Activated CD4-positive, alpha-beta T cell treated with anti-CD3 and anti-CD28 coated beads, Interleukin-2, amount 50 U/mL, for 48 hours (primary cell): ENCODE measurements at places on chromosomes 7 and 10.
A peak's percentile ranks its signal among the peaks of the same experiment; 100 is the strongest.

GRCh38 chr7:20535541-20535940, 79.9 kb upstream of the ABCB5 start:
- DNase-seq, result no peak

- DNase-seq, result no peak
These were observed 46.8 kb downstream of the PTTG1IP2 start for GRCh38 chr7:90516257-90516656.

DNA sequence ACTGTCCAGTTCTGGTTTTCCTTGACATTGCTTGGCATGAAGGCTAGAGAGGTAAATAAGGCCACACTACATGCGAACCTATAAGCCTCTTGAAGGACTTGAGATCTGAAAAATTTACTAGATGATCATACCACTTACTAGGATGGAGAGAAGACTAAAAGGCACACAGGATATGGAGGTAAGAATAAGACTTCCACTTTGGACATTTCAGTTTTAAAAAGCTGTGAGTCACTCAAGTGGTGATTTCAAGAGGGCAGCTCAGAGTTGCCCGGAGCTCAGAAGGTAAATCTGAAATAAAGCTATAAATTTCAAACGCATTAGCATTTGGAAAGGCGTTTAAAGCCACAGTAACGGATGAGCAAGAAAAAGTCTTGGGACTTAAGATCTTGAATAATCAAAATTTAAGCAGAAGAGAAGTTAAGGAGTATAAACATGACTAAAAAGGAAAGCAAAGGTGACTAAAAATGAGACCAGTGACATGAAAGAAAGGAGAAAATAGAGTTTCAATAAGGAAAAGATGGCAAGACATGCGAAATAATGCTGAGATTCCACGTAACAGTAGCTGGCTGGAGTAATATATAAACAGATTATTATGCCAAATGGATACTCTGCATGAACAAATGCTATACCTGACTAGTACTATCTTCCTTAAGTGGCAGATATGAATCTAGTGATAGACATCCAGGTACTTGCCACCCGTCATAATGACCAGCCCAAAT, 68.3 kb downstream of the SNX13 start:
- no peak for DNase-seq

GRCh38 chr10:127945948-127946711, 39.2 kb downstream of the PTPRE start:
- no peak for DNase-seq

- no peak for DNase-seq
These were observed 125.7 kb upstream of the CDK1 start for GRCh38 chr10:60652628-60653027.

DNA sequence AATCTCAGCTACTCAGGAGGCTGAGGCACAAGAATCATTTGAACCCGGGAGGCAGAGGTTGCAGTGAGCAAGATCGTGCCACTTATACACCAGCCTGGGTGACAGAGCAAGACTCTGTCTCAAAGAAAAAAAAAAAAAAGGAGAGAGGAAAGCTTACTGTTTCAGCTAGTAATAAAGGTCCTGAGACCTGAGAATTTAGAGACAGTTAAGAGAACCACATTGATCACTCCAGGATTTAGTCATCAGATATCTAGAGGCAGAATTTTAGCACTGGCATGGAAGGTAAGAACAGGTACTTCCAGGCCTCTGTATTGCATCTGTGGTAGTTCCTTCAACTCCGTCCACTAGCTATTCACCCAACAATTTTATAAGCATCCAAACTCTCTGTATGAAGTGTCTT, 7.8 kb downstream of the COG5 start:
- DNase-seq, result no peak

DNA sequence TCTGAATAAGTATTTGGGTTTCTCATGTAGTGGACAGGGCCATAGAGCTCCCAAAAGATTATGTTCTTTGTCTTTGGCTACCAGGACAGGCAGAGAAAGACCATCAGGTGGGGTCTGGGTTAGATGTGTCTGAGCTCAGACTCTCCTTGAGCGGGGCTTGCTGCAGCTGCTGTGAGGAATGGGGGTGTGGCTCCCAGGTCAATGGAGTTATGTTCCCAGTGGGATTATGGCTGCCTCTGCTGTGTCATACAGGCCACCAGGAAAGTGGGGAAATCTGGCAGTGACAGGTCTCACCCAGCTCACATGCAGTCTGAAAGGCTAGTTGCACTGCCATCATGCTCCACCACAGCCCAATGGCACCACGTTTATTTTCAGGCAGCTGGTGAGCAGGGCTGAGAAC, 97.0 kb upstream of the FERD3L start:
- DNase-seq, result no peak

- no peak for DNase-seq
These were observed 51.1 kb downstream of the ELFN1 start for GRCh38 chr7:1721047-1721690.

DNA sequence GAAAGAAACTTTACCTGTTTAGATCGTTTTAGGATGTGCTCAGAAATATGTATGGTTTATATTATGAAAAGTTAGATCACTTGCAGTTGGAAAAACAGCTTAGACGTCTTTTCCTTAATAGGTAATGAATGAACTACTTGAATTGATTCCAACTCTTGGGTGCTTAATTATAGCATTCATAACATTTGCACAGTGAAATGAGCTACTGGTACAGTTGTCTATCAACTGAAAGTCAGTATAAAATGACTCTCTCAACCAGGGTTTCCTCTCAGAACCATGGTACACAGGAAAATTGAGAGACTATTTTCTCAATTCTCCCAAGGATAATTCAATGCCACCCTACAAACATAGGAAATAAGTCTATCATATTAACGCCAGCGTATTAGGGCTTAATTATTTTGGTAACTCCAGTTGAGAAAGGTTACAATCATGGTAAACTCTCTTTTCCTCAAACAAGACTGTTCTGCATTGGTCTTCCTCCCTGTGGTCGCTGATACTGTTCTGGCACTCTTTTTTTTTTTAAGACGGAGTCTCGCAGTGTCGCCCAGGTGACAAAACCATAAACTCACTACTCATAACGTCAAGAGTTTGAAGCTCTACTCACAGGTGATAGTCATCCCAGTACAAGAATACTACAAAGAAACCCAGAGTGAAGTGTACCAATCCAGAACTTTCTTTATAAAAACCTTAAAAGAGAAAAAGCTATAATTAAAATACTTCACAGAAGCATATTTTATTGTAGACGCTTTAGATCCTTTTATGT, 2.0 kb downstream of the ANLN start:
- DNase-seq, result no peak

GRCh38 chr7:39299695-39300094, 266.5 kb upstream of the YAE1 start:
- DNase-seq, result no peak

DNA sequence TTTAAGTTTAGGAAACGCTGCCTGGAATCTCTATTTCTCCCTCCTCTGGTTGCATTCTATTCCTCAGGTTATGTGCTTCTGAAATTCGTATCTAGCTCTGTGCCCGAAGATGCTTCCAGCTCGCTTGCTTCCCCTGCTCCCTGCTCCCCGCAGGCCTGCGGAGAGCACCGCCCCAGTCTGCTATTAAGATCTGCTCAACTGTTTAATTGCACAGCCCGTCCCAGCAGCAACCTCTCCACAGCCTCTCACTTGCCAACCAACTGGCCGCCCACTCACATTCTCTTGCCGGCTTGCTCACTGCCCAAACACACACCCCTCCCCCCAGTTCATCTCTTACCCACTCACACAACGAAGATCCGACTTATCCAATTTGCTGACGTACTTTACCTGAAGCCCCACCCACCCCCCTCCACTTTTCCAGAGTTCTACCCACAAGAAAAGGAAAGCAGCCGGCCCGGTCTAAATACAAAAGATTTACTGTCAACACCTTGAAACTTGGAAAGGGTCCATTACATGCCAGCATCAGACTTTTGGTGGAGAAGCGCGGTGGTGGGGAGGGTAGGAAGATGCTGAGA, 167.3 kb upstream of the KLF14 start:
- no peak for DNase-seq

DNA sequence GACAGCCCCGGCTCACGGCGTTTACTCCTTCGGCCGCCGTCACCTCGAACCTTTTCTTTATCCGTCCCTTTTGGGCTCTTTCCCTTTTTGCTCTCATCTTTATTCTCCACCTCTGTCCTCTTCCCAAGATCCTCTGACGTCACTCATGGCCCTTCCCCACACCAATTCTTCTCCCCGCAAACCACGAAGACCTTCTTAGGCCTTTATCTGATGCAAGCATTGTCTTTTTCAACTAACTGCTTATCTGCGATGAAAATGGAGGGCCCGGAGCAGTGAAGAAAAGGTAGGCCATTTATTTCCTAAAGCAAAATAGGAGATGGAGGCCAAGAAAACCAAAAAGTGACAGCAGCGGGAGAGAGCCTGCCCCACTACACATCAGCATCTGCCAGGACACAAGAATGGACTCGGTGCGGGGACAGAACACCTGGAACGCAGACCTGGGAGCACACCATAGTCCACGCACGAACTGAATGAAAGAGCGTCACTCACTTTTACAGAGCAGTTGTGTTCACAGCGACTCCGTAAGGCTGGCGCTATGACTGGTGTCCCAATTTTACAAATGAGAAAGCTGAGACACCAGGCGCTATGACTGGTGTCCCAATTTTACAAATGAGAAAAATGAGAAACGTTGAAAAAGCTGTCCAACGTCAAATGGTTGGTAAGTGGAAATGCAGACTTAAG, 45.3 kb downstream of the ZNF777 start:
- DNase-seq, result no peak

- DNase-seq, result peak; percentile 50
These were observed 11.0 kb upstream of the TRIM8 start for GRCh38 chr10:102633287-102633686.

DNA sequence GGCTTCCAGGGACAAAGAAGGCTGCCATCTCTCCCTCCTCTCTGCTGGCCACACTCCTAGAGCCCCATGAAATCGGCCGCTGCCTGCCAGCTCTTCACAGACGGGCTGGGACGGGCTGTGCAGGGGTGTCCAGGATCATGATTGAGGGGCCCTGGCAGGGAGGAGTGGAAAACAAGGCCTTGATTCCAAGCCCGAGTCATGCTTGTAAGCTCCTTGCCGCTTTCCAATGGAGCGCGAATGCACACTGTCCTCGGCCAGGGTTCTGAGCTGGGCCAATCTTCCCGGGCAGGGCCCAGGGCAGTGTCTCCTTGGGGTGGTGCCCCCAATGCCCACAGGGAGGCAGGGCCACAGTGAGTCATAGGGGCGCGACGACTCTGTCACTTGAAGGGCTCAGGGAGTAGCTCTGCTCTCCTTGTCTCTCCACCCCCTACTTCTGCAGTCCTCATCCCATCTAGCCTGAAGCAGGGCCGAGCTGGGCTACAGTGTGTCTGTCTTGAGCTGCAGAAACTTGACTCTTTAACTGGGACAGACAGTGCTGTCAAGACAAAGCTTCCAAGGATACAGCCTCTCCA, 186.2 kb upstream of the SVIL start:
- no peak for DNase-seq

GRCh38 chr7:81956520-81956919, 186.7 kb upstream of the HGF start:
- DNase-seq, result no peak

GRCh38 chr7:50664937-50665336, 99.7 kb upstream of the DDC start:
- no peak for DNase-seq

GRCh38 chr10:30527623-30528428, 93.8 kb downstream of the MAP3K8 start:
- no peak for DNase-seq

DNA sequence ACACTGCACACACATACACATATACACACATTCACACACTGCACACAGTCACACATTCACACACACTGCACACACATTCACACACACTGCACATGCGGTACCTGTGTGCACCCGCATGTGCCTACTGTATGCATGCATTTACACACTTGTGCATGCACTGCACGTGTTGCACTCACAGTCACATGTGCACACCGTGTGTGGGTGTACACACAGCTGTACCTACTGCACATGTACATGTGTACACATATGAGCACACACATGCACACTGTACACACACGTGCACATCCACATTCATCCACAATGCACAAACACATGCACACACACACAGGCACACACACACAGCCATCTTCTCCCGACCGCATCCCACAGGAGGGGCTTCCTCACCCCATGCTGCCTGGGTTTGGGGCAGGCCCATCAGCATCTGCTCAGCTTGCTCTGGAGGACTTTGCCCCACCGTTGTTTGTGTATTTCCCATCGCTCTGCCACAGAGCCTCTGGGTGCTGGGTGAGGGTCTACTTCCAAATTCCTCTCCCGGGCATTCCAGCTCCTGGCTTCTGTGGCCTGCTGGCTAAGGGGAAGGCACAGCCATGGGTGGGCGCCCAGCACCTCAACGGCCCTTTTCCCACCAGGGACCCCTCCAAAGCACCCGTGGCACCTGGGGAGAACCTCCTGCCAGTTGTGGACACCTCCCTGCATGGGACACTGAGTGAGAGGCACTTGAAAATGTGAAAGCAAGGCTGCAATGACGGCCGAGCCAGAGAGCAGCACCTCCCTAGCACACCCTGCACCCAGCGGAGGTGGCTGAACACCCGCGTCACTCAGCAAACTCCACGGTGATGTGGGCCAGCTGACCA, 324.3 kb downstream of the PTPRN2 start:
- no peak for DNase-seq

DNA sequence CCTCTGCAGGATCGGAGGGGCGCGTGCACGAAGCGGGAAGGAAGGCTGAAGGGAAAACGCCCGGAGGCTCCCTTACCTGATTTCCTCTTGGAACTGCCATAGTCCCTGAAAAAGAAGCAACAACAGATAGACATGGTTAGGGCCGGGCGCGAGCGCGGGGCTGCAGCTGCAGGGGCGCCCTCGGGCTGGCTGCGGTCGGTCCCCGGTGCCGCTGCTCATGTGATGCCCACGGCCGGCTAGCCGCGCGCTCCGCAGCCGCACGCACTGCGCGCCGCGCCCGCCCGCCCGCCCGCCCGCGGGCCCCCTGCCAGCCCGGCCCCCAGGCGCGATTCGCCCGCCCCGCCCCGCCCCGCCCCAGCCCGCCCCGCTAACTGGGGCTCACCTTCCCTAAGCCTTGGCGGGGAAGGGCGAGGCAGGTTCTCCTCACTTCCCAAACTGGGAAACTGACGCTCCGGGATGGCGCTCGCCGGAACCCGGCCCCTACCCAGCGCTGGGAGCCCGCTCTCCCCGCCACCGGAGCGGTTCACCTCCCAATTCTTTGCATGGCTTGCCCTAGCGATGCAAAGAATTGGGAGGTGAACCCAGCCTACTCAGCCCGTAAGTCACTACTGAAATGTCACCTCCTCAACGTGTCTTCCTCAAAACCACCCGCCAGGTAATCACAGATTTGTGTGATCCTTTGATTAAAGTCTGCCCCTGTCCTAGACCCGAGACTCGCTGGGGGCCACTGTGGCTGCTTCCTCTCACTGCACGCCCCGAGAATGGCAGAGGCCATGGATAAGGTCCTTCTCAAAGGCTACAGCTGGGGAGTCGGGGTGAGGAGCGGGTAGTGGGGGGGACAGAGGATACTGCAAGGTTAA, 162.2 kb downstream of the SH3PXD2A start:
- DNase-seq, result peak; percentile 32
